AG04450 (cell line): ENCODE measurements at places on chromosomes 7 and 10.

DNA sequence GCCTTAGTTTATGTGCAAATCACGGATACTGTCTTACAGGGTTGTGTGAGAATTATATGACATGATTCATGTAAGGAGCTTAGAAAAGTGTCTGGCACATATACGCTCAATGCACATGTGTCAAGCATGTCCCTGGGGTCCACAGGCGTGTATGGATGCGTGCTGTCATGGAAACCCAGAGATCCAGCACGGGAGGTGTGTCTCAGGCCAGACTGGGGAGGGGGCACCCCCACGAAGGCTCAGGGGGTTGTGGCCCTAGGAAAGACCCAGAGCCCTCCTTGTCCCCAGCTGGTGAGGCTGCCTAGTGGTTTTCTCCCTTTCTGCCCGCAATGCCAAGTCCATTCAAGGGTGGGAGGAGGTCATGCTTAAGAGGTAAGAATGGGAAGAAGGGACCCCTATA is 9.1 kb downstream of the BTBD16 start:
- no peak for DNase-seq

DNA sequence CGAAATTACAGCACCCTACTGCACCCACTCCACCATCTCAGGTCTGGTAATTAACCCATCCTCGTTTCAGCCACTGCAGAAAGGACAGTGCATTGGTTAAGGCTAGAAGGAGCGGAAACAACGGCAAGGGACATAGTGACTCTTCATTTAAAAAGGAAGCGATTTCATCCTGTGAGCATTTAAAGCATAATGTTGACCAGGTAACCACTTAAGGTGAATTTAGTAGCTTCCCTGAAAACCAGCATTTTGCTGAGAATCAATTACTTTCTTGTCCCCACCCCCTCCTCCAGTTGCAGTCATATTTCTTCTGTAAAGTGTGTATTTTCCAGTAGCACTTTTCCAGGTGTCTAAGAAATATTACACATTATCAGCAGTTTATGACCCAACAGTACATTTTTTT is 821 bp upstream of the JAZF1 start:
- DNase-seq: no peak

- peak; percentile 70 for DNase-seq
These were observed 3.8 kb downstream of the RTKN2 start for GRCh38 chr10:62264702-62265436.

- no peak for DNase-seq
These were observed 48.0 kb downstream of the MDH2 start for GRCh38 chr7:76095908-76096307.

DNA sequence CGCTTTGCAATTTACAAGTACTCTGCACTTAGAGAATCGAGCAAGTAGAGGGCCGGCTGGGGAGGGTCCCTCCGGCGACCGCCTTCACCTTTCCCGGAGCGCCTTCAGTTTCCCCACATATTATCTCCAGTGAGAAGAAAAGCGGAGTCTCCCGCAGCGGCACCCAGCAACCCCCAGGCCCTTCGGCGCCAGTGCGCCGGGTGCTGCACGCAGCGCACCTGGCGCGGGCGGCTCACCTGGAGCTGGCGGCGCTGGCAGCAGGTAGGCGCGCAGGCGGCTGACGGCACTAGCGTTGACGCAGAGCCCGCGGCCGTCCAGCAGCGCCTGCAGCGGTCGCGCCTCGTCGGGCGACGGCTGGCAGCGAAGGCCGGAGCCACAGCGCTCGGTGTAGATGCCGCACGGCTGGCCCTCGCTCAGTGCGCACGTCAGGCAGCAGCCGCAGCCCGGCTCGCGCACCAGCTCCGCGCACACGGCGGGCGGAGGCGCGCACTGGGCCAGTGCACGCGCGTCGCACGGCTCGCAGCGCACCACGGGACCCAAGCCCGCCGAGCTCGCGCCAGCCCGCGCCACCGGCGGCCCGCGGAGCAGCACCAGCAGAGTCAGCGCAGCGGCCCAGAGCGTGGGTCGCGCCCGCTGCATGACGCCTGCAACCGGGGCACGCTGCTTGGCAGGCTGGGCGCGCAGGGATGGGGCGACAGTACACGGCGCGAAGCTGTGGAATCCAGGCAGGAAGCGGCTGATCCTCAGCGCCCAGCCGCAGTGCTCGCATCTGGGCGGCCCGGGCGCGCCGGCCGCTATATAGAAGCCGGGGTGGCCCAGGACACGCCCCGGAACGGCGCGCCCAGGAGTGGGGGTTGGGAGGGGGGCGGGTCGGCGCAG is at the start of gene IGFBP3:
Gene IGFBP3 (minus strand): TSS at position 771 of the 879 bp plus-strand sequence. CDS start 132 bp downstream, at position 639.
- no peak for DNase-seq

GRCh38 chr7:125899577-125899976 is 970.0 kb upstream of the POT1 start:
- no peak for DNase-seq

- DNase-seq: no peak
These were observed 20.3 kb upstream of the GJC3 start for GRCh38 chr7:99949645-99950228.

- no peak for DNase-seq
These were observed 65.9 kb downstream of the AMPH start for GRCh38 chr7:38565289-38565688.

DNA sequence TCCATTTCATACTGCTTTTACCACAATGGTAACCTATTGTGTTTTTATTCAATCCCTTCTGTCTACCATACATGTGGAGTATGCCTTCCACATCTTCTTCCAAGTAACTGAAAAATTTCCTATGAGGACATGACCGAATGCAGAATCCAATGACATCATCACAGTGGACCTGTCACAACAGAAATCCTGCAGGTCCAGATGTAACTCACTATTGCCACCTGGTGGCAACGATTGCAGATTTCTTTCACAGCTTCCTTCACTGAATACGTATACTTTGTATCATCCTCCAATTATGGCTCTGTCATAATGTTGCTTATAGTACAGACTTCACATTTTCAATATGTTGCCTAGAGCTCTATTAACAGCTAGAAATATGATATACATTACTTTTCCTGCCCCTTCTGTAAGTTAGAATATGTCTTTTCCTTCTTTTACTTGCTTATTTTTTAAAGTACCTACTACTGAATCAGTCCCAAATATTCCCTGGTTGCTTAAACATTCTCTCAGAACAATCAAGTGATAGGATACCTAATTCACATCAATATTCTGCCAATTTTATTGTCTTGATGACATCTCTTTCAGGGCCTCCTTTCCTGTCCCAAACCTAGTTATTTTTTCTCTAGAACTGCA is 45.4 kb downstream of the SLC13A1 start:
- DNase-seq: peak; percentile 3

DNA sequence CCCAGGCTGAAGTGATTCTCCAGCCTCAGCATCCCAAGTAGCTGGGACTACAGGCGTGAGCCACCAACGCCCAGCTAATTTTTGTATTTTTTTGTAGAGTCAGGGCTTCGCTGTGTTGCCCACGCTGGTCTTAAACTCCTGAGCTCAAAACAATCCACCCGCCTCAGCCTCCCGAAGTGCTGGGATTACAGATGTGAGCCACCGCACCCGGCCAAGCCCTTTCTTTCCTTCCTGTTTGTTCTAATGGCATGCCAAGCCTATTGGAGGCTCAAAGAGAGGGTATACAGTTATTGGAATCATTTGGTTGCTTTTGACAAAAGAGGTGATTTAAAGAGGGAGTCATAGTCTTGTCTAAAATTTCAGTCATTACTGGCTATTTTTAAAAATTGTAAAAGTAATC is 46.0 kb upstream of the TRIM8 start:
- DNase-seq: no peak

DNA sequence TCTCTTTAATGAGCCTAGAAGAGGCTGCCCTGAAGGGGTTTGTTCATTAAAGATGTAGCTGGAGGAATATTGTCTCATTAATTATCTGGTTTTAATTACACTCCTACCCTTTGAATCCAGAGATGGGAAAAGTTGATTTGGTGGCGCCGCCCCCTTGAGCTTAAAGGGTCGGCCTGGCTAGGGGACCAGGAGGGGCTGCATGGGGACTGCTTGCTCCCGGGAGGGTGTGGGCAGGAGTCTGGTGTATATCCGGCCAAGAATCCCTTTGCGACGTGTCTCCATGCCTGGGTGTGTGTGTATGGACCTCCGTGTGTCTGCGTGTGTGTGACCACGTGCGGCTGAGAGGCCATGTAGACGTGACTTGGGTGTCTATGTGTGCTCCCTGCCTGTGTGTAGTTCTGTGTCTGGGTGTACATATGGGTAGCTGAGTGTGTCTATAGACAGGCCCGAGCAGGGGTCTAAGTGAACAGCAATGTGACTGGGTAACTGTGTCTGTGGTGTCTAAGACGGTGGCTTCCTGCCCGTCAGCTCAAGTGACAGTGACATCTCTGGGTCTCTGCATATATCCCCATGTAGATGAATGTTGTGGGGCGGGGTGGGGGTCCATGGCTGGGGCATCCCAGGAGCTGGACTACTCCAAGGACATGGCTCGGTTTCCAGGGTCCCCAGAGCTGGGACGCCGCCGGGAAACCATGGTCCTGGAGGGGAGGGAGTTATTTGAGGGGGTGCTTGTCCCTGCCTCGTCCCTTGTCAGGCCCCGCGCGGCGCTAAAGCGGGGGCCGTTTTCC is 10.7 kb downstream of the LBX1 start:
- DNase-seq: no peak

DNA sequence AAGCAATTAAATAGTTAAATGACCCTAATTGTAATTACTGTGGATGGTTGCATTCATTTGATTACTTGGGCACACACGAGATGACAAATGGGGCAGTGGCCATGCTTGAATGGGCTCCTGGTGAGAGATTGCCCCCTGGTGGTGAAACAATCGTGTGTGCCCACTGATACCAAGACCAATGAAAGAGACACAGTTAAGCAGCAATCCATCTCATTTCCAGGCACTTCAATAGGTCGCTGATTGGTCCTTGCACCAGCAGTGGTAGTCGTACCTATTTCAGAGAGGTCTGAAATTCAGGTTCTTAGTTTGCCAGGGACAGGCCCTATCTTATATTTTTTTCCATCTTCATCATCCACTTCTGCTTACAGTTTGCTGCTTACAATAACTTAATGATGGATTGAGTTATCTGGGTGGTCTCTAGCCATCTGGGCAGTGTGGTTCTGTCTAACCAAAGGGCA is 8.3 kb downstream of the PCBD1 start:
- peak; percentile 38 for DNase-seq

DNA sequence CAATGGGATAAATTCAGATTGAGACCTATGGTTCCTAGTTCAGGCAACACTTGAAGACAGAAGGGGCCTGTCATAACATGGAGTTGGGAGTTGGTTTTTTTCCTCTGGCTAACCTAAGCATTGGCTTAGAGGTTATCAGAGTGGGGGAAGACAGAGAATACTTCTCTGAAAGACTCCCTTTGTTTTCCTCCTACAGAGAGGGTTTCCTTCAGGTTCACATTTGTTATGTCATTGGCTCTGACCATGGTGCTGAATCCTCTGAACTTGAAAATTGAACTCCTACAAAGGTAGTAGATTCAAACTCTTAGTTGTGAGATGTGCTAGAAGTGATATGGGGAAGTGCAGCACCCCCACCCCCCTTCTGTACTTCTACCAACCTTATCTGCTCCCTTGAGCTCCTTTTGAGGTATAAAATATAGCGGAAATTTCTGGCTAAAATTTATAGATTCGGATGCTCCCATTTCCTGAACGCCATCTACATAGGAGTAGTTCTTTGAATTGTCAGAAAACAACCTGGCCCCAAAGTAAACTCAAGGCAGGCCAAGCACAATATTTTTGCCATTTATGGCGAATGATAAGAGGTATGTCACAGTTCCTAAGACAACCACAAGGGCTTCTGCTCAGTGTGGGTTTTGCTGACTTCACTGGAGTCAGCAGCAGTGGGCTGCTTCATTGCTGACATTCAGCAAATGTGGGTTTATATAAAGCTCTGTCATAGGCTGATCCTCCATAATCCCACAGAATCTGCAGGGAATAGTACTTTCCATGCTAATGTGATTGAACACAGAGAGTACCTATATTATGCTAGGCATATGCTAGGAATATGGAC is 131.6 kb upstream of the KLF14 start:
- no peak for DNase-seq

- DNase-seq: no peak
These were observed 77.2 kb upstream of the TNRC18 start for GRCh38 chr7:5500777-5501350.

- DNase-seq: no peak
These were observed 55.4 kb downstream of the EEPD1 start for GRCh38 chr7:36208426-36208825.

DNA sequence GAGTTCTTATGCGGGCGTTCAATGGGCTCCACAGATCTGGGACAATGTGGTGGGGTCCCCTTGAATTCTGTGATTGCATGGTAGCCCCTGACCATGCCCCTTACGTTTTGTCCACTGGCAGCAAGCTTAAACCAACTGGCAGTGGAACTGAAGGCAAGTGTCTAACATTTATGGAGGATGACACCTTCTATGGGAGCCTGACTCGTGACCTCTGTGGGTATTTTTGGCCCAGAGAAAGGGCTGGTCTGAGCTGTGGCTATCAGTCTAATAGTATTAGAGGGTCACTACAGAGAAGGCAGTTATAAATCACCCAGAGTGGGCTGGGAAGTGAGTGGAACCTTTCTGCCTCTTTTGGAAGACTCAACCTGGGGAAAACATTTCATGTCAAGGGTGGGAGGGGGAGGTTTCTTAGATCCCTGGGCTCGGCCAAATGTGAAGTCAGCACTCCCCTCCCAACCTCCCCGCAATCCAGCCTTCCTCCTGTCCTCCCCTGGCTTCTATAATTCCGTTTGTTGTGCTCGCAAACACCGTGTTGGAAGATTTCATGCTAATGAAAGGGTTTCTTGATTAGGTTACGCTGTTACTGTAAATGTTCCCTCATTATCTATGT is 322.7 kb downstream of the RPS24 start:
- DNase-seq: no peak

DNA sequence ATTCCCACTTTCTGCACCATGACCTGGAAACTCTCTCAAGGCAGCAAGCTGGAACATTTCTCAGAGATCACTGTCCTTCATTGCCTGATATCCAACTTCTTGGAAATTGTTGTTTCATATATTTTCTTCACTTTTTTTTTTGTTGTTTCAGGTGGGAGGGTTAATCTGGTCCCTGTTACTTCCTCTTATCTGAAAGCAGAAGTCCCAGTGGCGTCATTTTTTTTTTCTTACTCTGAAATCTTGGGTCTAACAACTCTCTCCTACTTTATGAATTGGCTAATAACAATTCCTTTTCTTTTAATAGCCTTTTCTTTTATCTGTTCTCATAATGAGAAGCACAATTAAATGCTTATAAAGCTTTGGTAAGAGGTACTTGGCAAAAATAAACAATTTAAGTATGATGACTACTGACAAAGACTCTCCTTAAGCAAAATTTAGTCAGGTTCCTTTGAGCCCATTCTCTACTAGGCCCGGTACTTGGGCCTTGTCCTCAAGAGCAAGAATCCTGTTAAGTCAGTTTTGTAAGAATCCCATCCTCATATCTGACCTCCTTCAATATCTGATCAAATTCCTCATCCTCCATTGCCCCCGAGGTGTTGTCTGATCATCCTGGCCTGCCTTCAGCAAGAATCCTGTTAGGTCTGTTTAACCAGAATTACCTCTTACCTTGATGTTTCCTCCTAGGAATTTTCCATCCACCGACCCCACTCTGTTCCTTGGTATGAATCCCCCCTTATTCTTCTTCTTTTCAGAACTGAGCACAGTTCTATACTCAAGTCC is 11.5 kb upstream of the CC2D2B start:
- no peak for DNase-seq
